ENCODE measurements at places on chromosomes 6 and 20.

DNA sequence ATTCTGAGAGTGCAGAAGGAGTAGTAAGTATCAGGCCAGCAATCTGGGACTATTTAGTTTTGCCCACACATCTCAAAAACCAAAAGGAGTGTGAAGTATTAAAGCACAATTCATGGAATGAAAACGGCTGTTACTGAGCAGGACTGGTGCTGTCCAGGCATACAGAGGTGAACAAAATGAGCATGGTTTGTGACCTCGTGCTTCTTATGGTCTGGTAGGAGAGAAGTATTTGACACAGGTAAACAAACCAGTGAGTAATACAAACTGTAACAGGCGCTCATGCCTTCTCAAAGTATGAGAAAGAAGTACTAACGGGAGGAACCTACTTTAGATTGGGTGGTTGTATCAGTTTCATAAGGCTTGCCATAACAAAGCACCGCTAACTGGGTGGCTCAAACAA lies 17.5 kb upstream of the NRN1 start:
- no peak for DNase-seq

DNA sequence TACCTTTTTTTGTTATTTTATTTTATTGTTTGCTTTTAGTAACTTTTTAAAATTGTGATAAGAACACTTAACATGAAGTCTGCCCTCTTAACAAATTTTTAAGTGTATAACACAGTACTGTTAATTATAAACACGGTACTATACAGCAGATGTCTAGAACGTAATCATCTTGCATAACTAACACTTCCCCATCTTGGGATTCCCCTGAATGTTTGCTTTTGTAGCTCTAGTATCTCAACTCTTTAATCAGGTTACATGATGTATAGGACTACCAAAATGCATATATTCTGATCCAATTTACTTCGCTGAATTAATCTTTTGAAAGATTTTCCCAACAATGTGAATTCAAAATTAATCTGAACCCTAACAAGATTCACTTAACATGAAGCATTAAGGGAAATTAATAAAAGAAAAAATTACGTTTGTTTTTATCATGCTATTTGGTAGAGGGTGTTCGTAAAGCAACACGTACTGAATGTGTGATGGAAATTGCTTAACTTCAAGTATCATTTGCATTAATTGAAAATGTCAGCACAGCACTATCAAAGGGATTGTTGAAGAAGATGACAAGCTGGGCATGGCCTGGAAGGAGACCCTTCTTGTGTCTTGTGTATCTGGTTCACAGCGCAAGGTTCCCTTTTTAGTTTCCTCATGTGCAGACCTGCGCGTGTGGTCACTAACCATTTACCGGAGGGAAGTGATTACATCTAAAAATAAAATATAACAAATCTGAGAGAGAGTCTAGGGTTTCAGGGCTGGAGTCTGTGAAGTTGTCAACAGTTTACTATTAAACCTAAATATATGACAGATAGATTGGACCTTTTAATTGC lies 15.2 kb downstream of the COL19A1 start:
- no peak for DNase-seq

DNA sequence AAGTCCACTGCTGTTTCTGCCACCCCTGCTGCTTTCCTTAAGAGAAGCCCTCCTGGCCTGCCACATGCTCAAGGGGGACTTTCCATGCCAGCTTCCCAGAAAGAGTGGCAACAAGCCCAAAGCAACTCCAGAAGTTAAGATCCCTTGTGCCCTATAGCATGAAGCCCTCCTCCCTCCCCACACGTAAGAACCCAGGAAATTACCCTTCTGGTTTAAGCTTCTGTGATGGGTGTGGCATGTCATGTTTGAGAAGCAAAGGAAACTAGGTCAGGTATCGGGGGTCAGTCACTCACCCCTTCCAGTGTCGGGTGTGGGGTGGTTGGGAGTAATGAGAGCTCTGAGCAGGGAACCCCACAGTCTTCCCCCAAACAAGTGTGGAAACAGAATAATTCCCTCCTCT lies 196.1 kb downstream of the LRFN2 start:
- no peak for DNase-seq

DNA sequence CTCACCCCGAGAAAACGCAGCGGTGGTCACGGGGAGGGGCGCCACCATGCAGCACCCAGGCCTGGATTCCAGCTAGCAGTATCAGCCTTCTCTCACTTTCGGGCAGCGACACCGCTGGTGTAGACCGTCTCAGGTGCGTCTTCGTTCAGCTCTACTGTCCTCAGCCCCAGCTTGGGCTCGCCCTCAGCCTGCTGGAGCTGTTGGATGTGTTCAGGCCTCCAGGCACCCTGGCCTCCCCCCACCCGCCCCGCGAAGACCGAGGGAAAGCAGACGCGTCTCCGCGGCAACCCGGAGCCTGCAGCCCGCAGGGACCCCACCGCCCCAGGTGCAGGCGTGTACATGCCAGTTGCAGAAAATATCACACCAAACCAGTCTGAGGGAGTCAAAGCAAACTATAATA lies 60.8 kb upstream of the CARMIL1 start:
- no peak for DNase-seq

DNA sequence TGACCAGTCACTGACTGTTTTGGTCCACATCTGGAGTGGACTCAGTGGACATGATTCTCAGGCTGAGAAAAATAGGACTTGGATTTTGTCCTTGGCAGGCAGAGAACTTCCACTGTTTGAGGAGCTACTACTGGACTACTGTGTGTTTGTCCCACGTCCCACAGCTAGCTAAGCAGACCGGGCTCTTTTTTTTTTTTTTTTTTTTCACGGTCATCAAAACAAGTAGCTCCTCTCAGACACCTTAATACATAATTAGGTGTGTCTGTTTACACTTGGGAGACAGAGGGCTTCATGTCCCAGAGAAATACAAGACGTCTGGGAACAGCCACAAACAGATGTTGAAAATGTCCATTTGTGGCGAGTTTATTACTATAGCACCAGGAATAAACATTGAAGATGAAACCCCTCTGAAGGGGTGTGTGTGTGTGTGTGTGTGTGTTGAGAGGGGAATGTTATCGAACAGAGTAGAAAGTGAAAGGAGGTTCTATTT lies 155.0 kb upstream of the SUPT3H start:
- no peak for DNase-seq

- DNase-seq = no peak
Measured at GRCh38 chr6:30317913-30318589, 8.7 kb upstream of the TRIM39 start.

GRCh38 chr20:57460781-57461465 lies 64.0 kb downstream of the CTCFL start:
- no peak for DNase-seq
